HuH-7 (cell line): ENCODE measurements at places on chromosomes 4 and X.
A peak's percentile ranks its signal among the peaks of the same experiment; 100 is the strongest.

- DNase-seq: no peak
These were observed 49.5 kb downstream of the PHEX start for GRCh38 chrX:22081475-22082092.

- DNase-seq: no peak
These were observed 932.6 kb downstream of the C4orf33 start for GRCh38 chr4:130028552-130028951.

- no peak for DNase-seq
These were observed 47.5 kb downstream of the SMC1A start for GRCh38 chrX:53374923-53375322.

DNA sequence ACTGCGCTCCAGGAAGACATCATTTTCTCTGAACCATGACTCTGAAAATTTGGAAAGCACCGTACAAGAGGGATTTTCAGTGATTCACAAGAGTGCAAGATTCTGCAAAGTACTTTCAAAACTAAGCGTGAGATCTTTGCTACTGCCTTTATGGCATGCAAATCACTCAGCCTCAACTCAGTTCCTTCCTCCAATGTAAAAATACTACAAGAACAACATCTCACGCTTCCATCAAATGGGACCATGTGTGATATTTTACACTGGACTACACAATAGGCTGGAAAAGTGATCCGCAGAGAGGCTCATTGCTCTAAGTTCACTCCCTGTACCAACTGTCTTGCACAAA lies 674 bp upstream of the IL15 start:
- DNase-seq: no peak

DNA sequence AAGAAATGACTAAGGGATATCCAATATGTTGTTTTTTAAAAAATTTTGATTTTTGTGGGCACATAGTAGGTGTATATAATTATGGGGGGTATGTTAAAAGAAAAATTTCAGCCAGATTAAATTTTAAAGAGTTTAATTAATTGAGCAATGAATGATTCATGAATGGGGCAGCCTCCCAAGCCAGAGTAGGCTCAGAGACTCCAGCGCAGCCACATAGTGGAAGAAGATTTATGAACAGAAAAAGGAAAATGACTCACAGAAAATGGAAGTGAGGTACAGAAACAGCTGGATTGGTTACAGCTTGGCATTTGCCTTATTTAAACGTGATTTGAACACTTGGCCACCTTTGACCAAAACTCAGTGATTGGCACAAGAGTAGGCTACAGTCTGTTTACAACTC lies 91.7 kb downstream of the SPATA18 start:
- no peak for DNase-seq

- no peak for DNase-seq
These were observed 3.2 kb downstream of the SPP1 start for GRCh38 chr4:87978681-87979080.

- no peak for DNase-seq
These were observed 219.3 kb upstream of the FTHL17 start for GRCh38 chrX:31291131-31291530.

DNA sequence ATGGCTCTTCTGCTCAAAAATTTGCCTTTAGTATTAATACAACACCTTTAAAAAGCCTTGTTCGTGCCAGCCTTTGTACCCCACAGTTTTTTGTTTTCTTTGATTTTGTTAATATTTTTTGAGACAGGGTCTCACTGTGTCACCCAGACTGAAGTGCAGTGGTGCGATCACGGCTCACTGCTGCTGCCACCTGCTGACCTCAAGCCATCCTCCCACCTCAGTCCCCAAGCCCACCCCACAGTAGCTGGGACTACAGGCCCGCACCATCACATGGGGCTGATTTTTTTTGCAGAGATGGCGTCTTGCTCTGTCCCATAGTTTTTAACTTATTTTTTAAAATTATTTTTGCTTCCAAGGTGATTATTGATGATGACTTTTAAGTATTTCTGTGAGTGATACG lies 134.0 kb downstream of the HTR2C start:
- DNase-seq: peak; percentile 1

- no peak for DNase-seq
These were observed 625.3 kb downstream of the STPG2 start for GRCh38 chr4:97517939-97518338.

DNA sequence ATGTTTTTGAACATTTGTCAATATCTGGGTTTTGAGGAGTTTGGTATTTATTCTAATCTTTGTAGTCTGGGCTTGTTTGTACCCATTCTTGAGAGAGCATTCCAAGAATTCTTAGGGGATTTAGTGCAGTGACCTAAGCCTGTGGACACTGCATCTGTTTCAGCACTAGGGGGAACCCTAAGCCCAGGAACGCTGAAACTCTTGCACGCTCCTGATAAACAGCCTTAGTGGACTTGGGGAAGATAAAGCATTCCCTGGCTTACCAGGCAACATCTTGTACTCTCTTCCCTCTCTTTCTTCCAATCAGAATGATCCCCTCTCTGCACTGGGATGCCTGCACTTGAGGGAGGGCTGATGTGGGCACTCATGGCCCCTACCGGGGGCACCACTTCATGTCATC lies 654.9 kb upstream of the HTR2C start:
- DNase-seq: peak; percentile 21

DNA sequence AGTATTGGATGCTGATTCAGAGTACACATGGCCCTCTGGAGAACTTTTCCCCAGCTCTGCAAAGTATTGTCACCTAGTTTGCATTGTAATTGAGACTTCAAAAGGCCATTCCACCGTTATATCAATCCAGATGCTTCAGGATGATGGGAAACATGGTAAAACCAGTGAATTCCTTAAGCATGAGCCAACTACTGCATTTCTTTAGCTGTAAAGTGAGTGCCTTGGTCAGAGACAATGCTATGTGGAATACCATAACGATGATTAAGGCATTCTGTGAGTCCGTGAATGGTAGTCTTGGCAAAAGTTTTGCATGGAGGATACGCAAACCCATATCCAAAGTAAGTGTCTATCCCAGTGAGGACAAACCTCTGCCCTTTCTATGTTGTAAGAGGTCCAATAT lies 355.2 kb downstream of the DCAF12L2 start:
- no peak for DNase-seq

DNA sequence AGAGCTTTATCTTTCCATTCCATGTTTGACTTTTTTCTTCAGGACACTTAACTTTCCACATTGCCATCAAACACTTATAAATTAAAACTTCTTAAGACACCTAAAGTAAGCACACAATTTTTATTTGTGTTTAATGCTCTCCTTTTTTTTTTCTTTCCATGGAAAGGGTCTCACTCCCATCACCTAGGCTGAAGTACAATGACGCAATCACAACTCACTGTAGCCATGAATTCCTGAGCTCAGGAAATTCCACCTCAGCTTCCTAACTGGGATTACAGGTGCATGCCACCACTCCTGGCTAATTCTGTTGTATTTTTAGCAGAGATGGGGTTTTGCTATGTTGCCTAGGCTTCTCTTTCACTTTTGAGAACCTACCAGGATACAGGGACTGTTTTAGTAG lies 7.3 kb downstream of the SMR3A start:
- no peak for DNase-seq
